Cerebellar nuclear complex (tissue), 1 donor: ENCODE measurements at places on chromosomes 13 and 19.

DNA sequence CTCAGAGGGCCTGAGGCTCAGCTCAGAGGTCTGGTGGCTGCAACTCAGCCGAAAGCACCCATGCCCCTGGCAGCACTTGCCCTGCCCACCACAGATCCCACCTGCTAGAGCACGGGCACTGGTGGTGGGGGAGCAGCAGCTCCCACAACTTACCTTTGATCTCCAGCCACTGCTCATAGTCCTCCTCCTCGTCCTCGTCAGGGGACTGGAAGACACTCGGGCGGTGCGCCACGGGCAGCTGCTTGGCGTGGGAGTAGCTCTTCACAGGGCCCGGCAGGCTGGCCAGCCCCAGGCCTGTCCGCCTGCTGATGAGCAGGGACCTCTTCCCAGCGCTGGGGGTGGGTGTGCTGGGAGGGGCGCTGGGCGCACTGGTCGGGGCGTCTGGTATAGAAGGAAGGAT is 14.6 kb downstream of the SUGP1 start:
- no peak for DNase-seq

DNA sequence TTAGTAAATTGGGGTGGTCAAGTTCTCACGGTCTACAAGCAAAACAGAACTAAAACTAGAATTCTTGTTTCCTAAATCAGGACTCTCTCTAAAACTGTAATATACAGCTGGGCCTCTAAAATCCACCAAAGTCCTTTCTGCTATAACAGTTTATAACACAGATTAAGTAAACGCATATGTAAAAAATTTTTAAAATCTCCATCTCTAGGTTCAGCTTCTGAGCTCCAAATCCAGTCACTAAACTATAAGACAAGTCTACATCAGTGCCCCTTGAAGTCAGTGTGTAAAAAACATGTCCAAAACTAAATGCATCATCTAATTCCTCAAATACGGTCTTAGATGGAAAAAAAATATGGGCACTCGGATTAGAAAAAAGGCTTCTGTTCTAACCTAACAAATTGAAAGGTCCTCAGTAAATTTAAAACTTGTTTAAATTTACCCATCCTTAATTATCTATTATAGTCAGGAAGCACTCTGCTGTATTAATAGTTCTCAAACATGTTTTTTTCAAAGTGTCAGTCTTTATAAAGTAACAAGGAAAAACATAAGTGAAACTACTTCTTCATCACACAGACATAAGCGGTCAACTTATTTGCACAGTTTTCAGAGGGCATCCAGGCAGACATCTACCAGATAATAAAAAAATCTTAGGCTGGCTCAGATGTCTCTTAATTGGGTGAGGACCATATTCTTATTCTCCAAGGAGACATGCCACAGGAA is 33.6 kb downstream of the ELF1 start:
- DNase-seq: no peak

DNA sequence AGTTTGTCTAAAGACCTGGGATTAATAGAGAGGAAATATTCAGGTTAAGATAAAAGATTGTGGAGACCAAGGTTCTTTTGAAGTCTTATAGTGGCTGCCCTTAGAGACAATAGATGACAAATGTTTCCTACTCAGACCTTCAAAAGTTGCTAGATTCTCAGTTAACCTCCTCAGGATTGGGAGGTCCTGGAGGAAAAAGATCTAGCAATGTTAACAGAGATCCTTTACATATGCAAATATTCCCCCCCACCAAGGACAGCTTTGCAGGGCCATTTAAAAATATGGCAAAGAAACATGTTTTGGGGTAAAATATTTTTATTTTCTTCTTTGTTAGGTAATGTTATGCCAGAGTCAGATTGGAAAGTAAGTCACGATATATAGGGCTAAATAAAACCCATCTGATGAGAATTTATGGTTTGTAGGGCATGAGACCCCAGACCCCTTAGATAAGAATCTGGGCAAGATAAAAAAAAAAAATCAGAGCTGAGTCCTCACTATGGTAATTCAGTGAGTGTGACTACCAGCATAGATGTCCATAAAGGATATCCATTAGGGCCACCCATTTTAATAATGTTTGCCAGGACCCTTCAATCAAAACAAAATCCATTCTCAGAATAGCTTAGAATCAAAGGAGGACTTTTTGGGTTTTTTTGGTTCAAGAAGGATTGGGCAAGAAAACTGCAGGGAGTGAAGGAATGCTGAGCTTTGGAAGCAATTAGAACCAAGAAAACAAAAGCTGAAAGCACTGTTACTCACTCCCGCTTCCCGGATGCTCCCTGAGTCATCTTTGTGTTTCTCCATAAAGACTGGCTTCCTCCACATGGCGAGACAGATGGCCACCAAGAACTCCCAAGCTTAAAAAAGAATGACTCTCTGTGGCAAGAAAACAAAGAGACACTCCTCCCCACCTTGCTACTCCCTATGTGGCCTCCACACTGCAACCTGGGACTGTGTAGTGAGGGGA is 28.2 kb downstream of the VSTM1 start:
- DNase-seq: no peak

DNA sequence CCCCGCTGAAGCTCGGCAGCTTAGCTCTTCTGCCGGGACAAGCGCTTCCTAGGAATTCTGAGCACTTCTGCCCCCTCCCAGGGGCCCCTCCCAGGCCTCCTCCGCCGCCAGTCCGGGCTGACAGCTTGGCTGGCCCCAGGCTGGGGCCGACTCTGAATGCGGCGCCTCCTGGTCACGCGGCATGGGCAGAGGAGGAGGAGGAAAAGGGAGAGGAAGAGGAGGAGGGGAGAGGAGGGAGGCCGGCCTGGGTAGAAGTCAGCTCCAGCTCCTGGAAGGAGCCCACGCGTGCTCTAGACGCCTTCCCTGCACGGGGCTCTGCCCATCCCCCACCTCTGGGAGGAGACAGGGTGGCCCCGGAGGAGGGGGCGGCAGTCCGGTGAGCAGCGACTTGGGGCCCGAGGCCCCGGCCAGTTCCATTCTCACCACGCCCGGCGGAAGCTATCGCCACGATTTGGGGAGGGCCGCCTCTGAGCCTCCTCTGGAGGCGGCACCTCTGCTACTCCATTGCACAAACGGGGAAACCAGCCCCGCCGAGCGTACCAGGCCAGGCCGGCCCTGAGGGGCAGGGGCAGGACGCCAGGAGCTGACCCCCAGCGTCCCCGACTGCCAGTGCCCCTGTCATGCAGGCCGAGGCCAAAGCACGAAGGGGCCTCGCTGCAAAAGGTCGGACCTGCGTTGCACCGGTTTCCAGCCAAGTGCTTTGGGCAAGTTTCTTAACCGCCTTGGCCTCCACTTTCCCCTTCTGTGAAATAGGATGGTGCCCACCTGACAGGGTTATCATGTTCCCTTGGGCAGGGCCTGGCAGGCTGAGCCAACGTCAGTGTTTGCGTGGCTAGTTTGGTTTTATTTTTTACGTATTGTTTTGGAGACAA is 31.6 kb downstream of the CCNE1 start:
- DNase-seq: no peak

GRCh38 chr13:75139291-75139690 is 342.7 kb downstream of the TBC1D4 start:
- no peak for DNase-seq

DNA sequence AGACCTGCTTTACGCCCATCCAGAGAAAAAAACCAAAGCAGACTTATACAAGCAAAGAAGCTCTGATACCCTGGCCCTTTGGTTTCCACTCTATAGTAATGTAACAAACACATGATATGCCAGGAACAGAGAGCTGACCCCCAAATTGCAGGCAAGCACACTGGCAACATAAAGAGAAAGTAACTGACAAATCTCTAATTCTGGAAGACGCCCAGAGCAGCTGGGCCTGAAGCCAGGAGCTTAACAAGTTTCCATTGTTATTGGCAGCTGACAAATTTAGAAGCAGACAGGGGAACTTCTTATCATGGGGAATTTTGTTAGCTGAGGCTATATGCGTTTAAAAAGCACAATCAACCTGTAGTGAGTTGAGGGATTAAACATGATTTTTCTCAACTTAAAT is 158.0 kb downstream of the DLEU7 start:
- DNase-seq: no peak

DNA sequence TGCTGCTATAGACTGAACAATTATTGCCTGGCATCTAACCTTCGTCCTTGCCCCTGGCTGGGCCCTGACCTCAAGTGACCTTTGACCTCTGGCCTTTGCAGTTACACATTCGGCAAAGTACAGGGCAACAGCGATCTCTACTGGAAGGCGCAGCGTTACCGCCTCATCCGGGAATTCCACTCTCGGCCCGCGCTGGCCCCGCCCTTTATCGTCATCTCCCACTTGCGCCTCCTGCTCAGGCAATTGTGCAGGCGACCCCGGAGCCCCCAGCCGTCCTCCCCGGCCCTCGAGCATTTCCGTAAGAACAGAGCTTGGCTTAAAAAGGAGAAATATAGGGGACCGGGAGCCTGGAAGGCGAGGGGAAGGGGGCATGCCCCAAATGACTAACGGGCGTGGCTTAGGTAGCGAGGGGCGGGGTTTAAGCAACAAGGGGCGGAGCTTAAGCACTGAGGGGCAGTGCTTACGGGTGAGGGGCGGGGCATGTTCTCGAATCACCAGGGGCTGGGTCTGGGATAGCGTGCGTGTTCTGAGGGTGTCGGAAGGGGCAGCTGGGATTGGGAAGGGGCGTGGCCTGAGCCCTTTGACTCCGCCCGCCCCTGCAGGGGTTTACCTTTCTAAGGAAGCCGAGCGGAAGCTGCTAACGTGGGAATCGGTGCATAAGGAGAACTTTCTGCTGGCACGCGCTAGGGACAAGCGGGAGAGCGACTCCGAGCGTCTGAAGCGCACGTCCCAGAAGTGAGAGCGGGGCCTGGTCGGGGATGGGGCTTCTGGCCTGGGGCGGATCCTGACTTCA is 52.7 kb downstream of the TRPM4 start:
- DNase-seq: no peak

- no peak for DNase-seq
Measured at GRCh38 chr19:17418710-17419109, 1.1 kb upstream of the MVB12A start.

DNA sequence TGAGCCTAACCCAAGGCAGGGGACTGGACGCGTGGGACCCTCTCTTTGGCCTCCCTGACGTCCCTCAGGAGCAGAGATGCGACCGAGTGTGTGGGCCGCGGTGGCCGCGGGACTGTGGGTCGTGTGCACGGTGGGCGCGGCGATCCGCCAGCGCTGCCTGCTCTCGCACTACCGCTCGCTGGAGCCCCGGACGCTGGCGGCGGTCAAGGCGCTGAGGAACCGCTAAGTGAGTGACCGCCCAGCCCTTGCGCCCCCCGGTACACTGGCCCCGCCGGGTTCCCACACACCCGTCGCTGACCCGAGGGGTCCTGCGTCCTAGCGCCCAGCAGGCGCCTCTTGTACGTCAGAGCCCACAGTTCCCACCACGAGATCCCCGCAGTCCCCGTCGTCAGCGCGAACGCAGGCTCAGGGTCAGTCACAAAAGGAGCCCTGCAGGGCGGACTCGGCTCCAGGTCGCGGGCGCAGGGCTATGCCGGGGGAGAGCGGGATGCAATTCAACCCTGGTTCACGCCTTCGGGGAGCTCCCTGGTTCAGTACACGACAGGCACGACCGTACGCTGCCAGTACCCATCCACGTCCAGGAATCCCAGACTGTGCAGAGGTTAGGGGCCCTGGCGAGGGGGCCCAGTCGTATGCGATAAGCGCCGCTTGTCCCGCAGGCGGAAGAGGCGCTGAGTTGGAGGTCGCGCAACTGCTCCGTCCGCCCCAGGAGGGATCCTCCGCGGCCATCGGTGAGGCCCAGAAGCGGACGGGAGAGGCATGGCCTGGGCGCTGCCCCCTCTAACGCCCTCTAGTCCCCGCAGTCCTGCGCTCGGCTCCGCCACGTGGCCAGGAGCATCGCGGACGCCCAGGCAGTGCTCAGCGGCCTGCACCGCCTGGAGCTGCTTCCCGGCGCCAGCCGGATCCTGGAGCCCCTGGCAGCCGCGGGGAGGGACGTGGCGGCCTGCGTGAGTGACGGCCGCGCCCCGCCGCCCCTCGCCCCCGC is 3.6 kb upstream of the IFNL2 start:
- DNase-seq: no peak

- DNase-seq: no peak
Measured at GRCh38 chr19:57620673-57621348, 6.8 kb downstream of the ZNF134 start.

DNA sequence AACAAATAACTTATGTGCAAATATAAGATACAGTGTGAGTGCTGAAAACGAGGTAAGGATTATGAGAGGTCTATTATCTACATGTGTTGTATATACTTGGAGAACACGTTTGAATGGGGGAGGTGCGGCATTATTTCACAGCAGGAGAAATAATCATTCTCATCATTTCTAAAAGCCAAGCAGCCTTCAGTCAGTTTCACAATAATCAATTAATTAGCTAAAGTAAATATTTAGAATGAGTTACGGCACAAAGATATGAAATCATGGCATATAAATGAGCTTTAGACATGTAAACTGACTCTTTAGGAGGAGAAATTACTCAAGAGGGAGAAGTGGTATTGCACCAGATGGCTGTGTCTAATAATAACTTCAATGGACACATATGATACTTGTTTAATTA is 366.6 kb downstream of the DNAJC15 start:
- DNase-seq: no peak

DNA sequence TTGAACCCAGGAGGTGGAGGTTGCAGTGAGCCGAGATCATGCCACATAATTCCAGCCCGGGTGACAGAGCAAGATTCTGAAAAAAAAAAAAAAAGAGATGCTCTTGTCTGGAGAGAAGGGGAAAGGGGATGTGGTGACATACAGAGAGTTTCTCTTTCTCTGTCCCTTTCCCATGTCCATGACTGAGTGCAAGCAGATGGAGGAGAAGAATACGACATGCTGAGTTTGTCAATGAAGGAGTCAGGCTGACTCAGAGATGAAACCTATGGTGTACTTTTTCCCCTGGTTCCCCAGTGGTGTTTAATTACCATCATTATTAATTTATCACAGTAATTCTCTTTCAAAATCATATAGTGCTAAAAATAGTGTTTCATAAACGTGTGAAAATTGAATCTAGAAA is 448.8 kb downstream of the FOXO1 start:
- DNase-seq: no peak

GRCh38 chr19:3462991-3463713 is 17.2 kb downstream of the SMIM24 start:
- no peak for DNase-seq

GRCh38 chr19:52343548-52343947 is 7.5 kb downstream of the ZNF610 start:
- no peak for DNase-seq

DNA sequence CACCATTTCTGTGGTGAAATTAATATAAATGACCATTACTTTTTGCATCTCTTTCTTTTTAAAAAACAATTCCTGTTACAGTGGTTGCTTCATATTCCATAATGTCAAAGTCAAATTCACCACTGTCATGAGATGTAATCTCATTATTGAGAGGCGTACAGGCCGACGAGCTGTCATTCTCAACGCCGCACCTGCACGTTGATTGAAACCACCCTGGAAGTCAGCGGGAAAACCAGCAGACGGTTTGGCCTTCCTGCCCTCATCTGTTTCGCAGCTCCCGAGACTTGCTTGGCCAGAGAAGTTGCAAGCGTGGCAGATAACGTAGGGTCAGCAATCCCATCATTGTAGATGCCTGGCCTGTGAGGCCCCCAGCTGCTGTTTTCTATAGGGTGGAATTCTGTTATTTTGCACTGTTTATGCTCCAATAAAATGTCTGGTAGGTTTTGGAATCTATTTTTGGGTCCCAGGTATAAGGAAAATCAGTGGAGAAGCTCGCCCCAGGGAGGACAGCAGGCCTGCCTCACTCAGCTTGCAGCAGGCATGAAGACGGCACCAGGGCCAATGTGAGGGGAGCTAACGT is 153.4 kb downstream of the SOX1 start:
- no peak for DNase-seq

GRCh38 chr13:25165663-25166062 is 6.4 kb downstream of the AMER2 start:
- no peak for DNase-seq
